RKO (cell line): ENCODE measurements at places on chromosomes 7 and 10.

DNA sequence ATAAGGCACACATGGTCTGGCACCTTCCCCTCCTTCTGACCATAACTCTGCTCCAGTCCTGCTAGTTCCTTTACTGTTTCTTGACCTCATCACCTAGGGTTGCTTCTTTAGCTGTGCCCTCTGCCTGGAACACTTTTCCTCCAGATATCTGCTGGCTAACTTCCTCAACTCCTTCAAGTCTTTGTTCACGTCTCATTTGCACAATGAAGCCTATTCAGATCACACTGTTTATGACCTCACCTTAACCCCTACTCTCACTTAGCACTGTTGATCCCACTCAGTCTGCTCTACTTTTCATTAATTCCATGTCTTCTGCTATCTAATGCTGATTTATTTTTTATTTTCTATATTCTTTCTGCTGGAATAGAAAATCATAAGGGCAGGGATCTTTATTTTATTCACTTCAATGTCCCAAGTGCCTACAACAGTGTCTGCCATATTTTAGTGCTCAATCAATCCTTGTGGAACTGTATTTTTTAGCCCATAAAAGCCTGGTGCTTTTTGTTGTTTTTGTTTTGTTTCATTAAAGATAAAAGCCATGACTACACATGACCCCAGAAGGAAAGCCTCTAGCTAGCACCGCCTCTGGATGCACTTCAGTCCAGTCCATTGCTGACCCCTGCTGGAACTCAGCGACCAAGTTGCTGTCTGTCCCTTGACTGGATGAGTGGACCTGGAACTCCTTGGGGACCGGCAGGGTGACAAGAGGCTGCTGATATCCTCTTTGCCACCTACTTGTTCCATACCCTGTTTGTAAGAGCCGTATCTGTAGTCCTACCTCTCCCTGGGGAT, 12.3 kb downstream of the KLF14 start:
- peak; percentile 46 for DNase-seq

DNA sequence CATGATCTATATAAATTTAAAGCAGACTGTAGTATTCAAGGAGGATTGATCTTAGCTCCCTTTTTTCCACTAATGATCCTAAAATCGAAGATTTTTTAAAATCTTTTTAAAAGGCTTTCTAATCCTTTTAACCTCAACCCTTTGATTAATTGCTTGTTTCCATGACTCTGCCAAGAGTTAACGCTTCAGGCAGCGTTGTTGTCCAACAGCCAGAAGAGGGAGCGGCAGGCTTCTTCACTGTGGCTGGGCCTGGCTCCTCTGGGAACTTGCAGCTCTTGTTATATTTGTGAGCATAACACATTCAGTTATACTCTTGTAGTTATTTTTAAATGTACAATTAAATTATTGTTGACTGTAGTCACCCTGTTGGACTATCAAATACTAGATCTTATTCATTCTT, 26.3 kb downstream of the CRCP start:
- DNase-seq, result peak; percentile 35

GRCh38 chr10:108597031-108597430, 1326.3 kb downstream of the XPNPEP1 start:
- DNase-seq, result no peak

- peak; percentile 59 for DNase-seq
Measured at GRCh38 chr7:140541513-140542227, 62.4 kb upstream of the MKRN1 start.

GRCh38 chr7:87608431-87608830, 7.7 kb upstream of the ABCB1 start:
- no peak for DNase-seq

GRCh38 chr7:17986851-17987250, 40.8 kb downstream of the PRPS1L1 start:
- peak; percentile 30 for DNase-seq

DNA sequence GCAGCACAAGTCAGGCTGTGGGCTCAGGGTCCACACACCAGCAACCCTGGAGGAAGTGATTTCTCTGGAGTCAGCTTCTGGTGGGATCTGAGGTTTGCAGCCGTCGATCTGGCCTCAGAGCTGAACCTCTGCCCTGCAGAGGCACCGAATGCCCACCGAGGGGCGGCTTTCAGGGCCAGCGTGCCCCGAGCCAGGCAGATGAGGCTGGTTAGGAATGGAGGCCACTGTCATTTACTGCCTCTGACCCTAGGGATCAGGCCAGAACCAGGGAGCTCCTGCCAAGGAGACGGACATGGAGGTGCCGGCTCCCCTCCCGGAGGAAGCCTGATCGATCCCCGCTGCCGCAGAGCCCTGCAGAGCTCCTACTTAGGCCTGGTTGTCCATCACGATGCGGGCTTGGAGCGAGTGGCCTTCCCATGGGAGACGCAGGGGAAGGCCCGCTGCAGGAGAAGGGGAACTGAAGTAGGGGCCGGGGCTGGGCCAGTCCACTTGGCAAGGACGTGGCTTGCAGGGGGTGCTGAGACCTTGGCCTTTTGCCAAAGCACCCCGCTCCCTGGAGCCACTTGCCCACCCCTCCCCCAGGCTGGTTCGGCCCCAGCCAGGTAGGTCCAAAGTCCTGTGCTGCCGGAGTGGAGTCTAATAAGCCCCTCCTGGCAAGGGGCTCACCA, 19.6 kb upstream of the ELFN1 start:
- no peak for DNase-seq

- DNase-seq, result no peak
Measured at GRCh38 chr10:128912568-128913311, 554.3 kb upstream of the MGMT start.

- DNase-seq, result no peak
Measured at GRCh38 chr10:70832221-70832620, 16.5 kb downstream of the SGPL1 start.

DNA sequence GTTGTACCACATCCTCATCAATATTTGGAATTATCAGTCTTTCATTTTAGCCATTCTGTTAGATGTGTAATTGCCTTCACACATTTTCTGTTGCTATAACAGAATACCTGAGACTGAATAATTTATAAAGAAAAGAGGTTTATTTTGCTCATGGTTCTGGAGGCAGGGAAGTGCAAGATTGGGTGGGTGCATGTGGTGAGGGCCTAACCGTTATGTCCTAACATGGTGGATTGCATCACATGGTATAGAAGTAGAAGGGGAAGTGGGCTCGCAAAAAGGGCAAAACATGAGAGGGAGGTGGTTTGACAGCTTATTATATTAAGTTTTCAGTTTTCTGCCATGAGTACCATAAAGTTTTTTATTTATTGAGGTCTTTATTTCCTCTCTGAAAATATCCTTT, 452.0 kb downstream of the ARL4A start:
- no peak for DNase-seq

GRCh38 chr10:132516771-132517725, 20.5 kb upstream of the INPP5A start:
- DNase-seq, result peak; percentile 89

- peak; percentile 37 for DNase-seq
Measured at GRCh38 chr10:71218046-71218650, 5.8 kb downstream of the UNC5B start.

DNA sequence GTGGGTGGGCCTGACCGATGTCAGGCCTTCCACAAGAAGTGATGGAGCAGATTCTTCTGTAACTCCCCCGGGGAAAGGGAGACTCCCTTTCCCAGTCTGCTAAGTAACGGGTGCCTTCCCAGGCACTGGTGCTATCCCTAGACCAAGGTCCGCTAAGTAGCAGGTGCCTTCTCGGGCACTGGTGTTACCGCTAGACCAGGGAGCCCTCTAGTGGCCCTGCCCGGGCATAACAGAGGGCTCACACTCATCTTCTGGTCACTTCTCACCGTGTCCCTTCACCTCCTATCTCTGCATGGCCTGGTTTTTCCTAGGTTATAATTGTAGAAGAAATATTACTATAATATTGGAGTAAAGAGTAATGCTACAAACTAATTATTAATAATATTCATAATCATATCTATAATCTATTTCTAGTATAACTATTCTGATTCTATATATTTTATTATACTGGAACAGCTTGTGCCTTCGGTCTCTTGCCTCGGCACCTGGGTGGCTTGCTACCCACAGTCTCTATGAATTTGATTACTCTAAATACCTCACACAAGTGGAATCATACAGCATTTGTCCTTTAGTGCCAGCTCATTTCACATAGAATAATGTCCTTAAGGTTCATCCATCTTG, 1378.7 kb downstream of the XPNPEP1 start:
- peak; percentile 72 for DNase-seq

DNA sequence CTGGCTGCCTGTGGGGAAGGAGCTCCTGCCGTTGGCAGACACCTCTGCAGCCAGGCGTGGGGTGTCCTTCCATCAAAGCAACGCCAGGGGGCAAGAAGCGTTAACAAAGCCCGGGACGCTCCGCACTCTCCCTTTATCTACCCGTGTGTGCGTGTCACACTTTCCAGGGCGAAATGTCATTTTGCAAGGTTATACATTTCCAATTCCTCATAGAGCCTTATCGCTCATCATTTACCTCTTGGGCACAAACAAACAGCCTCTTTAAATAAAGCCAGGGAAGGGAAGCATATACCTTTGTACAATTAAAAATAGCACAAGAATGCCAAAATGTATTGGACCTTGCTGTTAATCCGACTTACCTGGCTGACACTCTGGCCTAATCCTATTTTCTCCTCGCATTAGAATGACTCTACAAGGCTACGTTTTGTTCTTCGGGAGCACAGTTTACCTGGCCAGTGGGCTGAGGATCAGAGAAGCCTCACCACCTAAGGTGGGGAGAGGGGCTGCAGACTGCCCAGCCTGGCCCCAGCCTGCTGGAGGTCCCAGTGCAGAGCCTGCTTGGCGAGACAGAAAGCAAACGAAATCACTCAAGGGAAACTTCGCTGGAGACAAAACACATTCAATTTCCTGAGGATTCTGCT, 77.6 kb upstream of the EN2 start:
- peak; percentile 76 for DNase-seq

GRCh38 chr10:125258676-125259075, 98.3 kb upstream of the CTBP2 start:
- DNase-seq, result no peak

DNA sequence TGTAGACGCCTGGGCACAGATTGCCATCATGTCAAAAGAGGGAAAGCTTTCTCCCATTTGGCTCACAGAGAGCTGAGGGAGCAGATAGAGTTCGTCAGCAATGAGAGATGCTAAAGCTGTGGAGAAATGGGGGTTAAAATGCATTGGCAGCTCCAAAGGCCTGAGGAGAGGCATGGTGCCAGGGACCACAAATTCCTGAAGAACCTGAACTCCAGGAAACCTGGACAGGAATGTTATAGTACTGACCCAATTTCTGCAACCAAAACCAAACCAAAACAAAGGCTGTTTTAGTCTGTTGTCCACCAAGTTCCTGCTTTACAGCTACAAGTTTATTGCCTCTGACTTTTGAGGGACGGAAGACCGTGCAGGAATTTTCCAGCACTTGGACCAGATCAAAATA, 575.7 kb downstream of the REEP3 start:
- no peak for DNase-seq

DNA sequence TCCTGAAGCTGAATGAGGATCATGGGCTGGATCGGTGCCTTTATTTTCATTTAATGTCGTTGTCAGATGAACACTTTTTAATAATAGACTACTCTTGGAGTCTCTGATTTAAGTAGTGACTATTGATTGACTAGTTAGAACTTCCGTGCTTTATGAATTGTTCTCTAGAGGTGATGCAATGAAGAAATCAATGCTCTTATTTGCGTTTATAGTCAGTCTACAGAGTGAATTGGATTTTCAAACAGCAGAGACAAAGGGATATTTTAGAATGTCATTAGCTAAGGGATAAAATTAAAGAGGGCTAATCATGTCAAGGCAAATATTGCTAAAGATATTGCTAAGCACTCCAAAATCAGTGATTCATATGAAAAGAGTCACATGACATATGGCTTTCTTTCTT, 652.0 kb upstream of the NRP1 start:
- no peak for DNase-seq

- no peak for DNase-seq
Measured at GRCh38 chr7:129189661-129190310, 1.4 kb downstream of the SMO start.

DNA sequence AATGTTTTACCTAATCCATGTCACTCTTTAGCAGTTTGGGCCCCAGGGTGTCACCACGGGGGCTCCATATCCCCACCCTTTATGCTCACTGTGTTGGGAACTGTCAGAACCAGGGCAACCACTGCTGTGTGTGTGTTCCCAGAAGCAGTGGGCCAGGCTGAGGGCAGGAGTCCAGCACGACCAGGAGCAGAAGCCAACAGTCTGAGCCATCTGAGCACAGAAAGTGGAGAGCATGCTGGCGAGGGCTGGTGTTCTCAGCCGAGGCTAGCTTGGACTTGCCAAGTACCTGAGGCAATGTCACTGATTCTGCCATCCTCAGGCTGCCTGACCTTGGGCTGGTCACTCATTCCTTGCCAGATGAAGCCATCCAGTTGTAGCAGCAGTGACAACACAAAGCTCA, 285.0 kb downstream of the BMPER start:
- DNase-seq, result no peak

DNA sequence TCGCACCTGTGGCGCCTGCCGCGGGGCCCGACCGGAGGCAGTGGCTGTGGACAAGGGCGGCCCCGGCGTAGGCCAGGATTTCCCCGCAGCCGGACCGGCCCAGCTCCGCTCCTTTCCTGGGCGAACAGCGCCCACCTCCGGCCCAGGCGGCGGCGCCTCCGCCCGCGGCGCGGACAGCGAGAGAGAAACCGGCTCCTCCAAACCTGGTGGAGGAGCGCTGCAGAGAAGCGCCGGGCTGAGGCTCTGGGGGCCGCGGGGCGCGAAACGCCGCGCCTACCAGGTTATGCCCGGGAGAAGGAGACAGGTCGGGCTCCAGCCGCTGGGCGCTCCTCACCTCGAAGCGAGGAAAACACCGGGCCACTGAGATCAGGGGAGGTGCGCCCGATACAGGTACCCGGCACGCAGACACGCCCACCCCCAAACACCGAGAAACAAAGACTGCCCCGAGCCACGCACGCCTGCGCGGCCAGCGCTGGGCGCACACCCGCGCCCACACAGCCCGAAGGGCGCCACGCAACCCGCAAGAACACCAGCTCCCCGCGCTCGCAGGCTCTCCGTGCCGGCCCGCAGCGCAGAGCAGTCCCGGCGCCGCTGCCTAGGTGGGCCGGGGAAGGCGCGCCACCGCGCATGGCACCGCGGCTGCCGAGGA, 3.3 kb downstream of the GRID1 start:
- DNase-seq, result no peak

DNA sequence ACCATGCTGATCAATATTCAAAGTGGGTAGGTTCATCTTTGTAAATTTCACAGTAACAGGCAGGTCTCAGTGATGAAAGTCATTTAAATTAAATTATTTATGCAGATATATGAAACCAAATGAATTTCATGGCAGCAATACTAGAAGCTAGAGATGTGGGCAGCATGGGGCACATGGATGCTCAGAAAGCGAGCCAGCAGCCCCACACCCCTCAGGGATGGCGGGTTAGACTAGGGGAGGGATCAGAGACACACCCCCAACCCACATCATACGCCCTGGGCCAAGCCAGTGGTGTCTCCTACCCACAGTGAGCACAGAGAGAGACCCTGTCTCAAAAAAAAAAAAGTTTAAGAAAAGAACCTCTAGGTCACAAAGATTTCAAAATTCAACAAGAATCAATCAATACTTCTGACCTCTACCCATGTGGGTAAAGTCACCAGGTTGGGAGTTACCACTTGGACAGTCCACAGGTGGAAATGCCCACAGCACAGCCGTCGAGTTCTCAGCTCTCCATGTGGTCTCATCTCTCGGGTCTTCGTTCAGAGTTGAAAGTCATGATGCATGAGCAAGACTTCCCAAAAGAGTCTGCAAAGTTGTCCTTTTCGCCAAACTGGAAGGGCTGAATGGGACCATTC, 79.3 kb upstream of the PPP2R2D start:
- no peak for DNase-seq
